ENCODE measurements at places on chromosomes 5 and 9.

GRCh38 chr5:30725073-30725472, 468.4 kb upstream of the CDH6 start:
- no peak for DNase-seq

DNA sequence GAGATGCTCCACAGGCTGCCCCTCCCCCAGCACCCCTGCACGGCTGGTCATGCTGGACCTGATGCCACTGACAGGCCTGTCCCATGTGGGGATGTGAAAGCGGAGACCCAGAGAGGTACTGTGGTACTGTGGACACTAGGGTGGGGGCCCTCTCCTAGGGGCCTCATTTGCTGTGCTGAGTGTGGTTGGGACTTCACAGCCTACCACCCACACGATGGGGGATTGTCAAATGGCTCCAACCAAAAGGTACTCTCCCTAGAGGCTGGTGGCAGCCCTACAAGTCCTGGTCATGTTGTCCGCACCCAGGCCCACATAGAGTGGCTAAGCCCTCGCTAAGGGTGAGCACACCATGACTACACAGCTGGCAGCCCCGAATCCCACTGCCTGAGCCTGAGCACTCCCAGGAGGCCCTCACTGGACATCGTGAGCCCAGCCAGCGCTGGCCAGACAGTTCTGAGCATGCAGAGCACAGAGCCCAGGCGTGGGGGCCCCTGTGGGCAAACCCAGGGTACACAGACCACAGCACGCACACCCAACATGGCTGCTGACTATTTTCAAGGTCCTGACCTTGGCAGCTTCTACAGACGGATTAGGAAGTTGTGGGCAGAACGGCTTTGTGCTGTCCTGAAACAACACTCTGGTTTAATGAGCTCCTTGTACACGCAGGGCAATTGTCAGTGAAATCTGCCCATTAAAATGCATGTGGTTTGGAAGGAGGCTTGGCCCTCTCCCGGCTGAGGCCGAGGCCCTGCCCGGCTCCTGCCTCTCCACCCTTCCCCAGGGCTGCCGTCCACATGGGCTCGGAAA, 214.1 kb downstream of the HSPA4 start:
- DNase-seq, result no peak

DNA sequence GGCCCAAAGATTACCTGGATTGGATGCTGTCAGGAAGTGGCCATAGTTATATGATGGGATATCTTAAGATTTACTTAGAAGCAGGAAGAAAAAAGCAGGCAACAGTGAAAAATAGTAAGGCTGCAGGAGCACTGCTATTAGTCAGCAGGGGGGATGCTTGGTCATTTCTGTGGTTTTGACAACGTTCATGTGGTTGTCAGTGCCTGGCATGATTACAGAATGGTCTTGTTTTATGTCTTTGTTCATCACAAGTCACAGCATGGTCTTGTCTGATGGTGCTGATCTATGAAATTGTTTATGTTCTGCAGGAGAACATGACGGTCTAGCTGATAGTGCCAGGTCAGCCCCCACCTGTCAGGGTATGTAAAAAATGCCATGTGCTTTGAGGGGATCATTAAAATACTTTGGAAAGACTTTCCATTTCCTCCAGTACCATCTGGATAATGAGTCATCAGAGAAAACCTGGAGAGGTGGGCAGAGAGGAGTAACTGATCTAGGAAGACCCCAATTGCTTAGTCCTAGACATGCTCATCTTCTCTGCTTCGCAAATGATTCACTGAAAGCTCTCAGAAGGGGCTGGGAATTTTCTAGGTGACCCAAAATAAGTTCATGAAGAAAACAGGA, 48.5 kb downstream of the PLGRKT start:
- DNase-seq, result peak; percentile 88

- DNase-seq, result no peak
Measured at GRCh38 chr5:74717596-74717995, 32.6 kb downstream of the HEXB start.
